Smooth muscle cell of the brain vasculature (primary cell): ENCODE measurements at places on chromosomes 13 and 19.

- DNase-seq: no peak
These were observed 140.6 kb downstream of the LHFPL6 start for GRCh38 chr13:39462428-39462827.

- DNase-seq: no peak
These were observed 22.6 kb downstream of the NDFIP2 start for GRCh38 chr13:79503473-79504017.

GRCh38 chr13:36207672-36208071 is 6.7 kb downstream of the SOHLH2 start:
- DNase-seq: no peak

DNA sequence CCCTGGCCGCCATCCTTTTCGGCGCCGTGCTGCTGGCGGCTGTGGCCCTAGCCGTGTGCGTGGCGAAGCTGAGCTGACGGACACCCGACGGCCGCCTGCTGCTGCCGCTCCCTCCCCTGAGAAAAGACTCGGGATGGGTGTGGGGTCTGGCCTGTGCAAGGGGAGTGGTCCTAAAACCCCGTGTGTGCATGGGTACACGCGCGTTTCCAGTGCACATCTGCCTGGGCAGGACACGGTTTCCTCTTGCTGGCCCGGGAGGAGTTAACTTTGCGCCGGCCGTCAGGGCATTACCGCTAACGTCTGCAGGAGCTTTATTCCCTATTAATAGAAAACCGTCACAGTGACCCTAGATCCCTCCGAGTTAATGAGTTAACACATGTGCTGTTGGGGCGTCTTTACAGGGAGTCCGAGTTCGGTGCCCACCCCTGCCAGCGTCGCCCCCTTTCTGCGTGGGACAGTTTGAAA is 1.3 kb downstream of the RGS9BP start:
- DNase-seq: no peak

DNA sequence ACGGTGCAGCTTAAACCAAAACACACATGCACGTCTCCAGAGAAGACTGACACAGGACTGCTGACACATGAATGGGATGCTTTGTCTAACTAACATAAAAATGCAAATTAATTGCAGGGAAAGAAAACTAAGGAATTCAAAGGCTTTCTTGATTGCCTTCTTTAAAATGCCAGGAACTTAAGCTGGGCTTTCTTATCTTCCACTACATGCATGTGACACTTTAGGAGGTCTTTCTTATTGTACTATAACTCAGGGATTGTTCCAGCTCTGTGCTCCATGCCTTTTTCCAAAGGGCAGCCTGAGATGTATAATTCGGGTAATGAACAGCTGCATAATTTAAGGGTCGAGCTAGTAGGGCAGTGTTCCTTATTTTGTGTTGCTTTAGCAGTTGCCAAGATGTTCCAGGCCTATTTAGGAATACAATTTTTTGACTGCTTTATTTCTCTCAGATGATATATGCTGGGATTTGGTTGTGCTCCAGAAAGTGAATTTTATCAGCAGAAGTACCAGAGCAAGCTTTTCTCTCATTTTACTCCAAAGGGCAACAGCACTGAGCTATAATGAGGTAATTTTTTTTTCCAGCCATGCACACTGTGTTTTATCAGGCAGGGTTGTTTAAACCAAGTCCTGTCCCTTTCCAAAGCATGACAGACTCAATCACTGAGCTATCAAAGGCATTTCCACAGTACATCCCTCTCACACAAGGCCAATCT is 885.2 kb downstream of the PCDH9 start:
- DNase-seq: no peak

- no peak for DNase-seq
These were observed 542.5 kb downstream of the GPC6 start for GRCh38 chr13:93769101-93769500.

GRCh38 chr13:40272776-40273139 is 393.7 kb downstream of the FOXO1 start:
- DNase-seq: no peak

DNA sequence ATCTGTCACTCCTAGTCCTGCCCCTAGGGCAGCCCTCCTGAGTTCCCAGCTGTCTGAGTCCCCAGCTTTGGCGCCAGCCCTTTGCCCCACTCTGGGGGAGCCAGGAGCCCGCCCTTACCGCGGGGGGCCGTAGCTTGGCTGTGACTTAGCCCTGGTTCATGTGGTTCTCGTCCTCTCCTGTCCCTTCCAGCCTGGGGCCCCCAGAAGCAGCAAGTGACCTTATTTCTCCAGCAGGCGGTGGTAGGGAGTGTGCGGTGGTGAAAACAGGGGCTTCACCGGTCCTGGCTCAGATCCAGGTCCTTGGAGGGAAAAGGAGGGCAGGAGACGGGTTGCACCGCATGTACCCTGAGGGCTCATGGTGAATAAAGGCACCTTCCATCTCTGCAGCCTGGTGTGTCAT is 7.9 kb downstream of the GIPC3 start:
- DNase-seq: no peak

DNA sequence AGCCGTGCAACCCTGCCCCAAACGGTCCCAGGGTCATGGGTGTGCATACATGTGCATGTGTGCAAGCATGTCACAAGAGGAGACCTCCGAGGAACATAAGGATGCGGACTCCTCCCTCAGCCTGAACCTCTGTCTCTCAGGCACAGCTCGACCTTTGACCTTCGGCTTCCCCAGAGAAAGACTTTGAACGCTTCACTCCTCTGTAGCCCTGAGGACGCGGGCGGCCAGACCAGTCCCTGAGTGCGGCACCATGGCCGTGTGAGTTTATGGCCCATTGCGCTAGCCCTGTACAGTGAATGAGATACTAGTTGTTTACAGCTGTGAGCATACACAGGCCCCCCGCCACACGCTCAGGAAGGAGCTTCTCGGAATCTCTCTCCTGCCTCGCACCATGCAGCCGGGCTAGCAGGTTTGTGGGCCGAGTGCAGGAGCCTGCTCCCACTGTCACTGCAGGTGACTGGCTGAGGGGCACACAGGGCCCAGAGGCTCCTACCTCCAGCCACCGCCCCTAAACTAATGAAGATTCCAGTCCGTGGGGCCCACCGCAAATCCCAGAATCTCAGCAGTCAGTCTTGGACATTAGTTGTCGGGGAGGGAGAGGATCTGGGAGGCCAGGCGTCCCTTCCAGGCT is 10.8 kb downstream of the RASA3 start:
- DNase-seq: no peak

DNA sequence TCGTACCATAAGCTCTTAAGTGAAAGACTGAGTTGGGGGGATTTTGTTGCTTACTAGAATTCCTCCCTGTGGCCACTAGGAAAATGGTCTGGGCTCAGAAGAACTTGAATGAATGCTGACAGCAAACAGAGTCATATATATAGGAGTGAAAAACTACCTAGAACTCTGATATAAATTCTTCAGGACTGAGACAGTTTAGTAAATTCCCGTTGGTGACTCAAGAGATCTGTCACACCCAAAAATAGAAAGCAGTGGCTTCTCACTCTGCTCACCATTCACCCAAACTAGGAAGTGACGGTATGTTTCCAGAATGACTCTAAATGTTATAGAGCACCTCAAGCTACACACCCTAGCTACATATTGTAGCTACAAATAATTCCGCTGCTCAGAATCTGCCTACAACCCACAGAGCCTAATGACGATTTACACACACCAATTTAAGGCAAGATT is 116.2 kb downstream of the TBC1D4 start:
- no peak for DNase-seq

DNA sequence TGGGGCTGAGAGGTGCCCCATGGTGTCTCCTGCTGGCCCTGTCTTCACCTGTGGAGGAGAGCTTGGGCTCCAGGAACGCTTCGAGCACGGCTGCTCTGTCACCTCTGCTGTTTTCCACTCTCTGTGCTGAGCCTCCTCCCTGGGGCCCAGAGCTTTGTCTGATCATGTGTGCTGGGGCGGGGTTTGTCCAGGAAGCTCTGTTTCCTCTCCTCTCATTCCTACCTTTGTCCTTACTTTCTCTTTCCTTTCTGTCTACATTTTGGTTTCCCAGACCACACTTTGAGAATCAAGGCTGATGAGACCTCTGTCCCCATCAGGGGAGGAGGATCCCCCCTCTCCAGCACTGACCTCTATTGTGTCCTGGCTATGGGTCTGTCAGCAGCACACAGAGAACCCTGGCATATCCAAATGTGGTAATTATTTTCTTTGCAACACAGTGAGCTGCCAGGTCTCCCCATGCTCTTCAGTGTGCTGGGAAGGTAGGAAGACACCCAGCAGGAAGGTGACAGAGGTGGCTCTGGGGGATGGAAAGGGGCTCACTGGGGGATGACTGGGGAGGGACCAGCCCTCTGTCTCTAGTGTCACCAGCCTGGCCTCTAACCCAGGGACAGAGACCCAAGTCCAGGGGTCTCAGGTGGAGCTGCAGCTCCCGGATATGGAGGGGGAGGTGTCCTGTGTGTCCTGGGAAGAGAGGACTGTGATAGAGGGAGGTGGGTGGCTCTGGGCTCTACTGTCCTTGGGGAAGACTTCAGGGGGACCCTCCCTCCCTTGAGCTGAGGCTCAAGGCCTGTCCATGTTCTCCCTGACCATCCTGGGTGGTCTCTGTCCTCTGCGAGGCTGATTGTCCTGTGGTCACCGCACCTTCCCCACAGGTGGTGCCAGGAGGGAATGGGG is at the start of gene CEACAM1:
Gene CEACAM1, minus strand, starts transcription at position 128 of the 894 bp plus-strand sequence. Its CDS starts 107 bp downstream, at position 21.
- DNase-seq: no peak

GRCh38 chr19:38993271-38993670 is 17.7 kb upstream of the FBXO17 start:
- DNase-seq: no peak

DNA sequence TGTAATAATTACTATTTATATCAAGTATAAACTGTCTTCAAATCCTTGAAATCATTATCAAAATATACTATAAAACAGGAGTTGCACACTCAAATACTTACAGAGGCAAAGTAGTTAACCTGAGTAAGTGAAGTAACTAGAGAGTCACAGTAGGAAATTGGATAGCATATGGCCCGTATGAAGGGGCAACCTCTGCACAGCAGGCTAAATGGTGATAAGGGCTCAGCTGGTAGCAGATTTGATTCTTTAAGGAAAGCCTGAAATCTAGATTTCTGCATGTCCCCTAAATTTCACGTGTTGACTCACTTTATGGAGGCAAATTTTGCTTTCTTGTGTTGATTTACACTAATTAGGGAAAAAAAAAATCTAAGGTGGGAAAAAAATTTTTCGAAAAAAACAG is 46.4 kb downstream of the STOML3 start:
- no peak for DNase-seq

DNA sequence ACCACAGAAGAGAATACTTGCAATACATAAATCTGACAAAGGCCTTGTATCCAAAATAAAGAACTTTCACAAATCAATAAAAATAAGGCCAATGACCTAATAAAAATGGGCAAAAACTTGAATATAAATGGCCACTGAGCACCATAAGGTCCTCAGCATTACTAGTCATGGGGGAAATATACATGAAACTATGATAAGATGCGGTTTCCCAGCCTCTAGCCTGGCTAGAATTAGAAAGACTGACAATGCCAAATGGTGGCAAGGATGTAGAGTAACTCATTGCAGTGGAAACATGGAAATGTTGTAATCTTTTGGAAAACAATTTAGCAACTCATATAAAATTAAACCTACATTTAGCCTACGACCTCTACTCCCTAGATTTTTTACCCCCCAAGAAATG is 227.1 kb downstream of the GGACT start:
- no peak for DNase-seq

DNA sequence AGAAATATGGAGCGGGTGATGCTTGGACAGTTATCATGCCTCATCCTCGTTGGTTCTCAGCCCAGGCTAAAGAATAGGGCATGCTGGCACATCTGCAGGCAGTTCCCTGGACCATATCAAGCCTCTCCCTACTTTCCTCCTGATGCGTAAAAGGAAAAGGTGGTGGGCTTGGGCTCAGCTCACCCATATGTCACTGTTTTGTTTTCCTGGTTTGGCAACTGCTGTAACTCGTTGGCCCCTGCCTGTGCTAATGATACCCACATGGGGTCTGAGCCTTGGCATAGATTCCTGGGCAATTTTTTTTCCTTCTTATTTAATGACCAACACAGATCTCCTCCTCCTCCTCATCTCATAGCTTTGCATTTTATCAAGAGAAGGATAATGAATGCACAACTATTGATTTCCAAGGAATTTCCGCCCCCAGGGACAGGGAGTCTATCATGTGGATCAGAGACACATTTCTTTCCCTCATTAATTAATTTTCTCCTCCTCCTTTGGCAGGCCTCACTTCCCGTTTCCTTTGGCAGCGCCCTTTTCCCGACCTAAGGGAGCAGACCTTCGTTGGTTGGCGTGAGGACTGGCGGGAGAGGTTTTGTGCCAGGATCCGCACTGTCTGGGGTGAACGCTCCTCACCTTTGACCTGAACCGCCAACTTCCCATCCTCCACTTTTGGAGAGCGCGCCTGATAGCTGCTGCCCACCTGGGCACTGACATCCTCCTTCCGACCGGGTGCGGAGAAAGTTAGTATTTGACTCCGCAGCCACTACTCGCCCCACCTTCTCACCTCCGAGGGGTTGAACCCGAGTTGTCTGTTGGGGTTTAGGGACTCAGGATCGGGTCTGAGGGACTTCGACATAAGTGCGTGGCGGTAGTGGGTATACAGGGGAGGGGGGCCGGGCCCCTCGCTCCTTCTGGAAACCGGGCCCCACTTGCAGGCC is 3.4 kb upstream of the POU4F1 start:
- DNase-seq: no peak

DNA sequence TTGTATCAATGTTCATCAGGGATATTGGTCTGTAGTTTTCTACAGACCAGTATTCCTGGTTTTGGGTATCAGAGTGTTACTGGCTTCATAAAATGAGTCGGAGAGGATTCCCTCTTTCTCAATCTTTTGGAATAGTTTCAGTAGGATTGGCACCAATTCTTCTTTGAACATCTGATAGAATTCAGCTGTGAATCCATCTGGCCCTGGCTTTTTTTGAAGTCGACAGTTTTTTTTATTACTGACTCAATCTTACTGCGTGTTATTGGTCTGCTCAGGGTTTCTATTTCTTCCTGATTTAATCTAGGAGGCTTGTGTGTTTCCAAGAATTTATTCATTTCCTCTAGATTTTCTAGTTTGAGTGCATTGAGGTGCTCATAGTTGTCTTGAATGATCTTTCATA is 11.4 kb downstream of the TEX26 start:
- no peak for DNase-seq

GRCh38 chr13:112448621-112449544 is 72.7 kb downstream of the SPACA7 start:
- no peak for DNase-seq

GRCh38 chr19:40662925-40663694 is 27.3 kb downstream of the NUMBL start:
- peak; percentile 65 for DNase-seq

GRCh38 chr19:44303320-44303719 is 1.5 kb downstream of the ZNF235 start:
- DNase-seq: no peak

- no peak for DNase-seq
These were observed 562.1 kb upstream of the ATXN8OS start for GRCh38 chr13:69545551-69545950.

- DNase-seq: no peak
These were observed 1.2 kb upstream of the ACP7 start for GRCh38 chr19:39082745-39083598.

GRCh38 chr19:27824108-27824507 is 1388.8 kb downstream of the UQCRFS1 start:
- DNase-seq: no peak

DNA sequence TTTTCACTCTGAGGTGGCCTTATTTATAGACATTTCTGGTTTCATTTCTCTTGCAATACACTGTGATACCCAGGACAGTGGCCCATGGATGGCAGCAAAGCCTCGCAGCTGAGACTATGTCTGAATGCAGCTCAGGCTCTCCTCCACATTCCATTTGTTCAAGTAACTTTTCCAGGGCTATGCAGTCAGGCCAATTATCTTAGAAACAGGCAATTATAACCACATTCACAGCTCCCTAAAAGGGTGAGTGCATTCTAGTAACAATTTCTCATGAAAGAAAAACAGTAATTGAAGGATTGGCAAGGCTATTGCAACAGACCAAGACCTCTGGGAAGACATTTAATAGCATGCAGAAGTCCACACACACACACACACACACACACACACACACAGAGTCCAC is 264.0 kb downstream of the TBC1D4 start:
- DNase-seq: no peak
